Skeletal muscle tissue (tissue), 5 donors: ENCODE measurements at places on chromosomes 5 and 9. TPM values are rescaled to one million over a fixed set of nuclear protein-coding genes. Genes with fewer than 3 reads are reported as not detected.

FYB1 gene
- total RNA-seq: 4.2 TPM

GPX3 gene
- total RNA-seq: 33.4 TPM

SMIM3 gene
- total RNA-seq: 8.4 TPM

MEGF10 gene
- total RNA-seq: 77.8 TPM

RHOBTB3 gene
- 640 TPM for total RNA-seq

PHYHD1 gene
- total RNA-seq: 17.7 TPM

PHF24 gene
- total RNA-seq: under 0.01 TPM

MYMK gene
- total RNA-seq: 8.9 TPM

LCN1 gene
- not detected for total RNA-seq

FRMPD1 gene
- 6.3 TPM for total RNA-seq

CMBL gene
- total RNA-seq: 34.4 TPM

PIP5KL1 gene
- not detected for total RNA-seq

S100Z gene
- not detected for total RNA-seq

PPIC gene
- 13.6 TPM for total RNA-seq

ZFAND5 gene
- 104 TPM for total RNA-seq

IRX2 gene
- 0.52 TPM for total RNA-seq

GTF3C4 gene
- 12.5 TPM for total RNA-seq

BRINP1 gene
- total RNA-seq: under 0.01 TPM

FAM169A gene
- total RNA-seq: 0.52 TPM

GLRA1 gene
- not detected for total RNA-seq

RANBP3L gene
- 0.52 TPM for total RNA-seq

C9 gene
- total RNA-seq: 1.0 TPM

PCDHA1 gene
- not detected for total RNA-seq

TMEM174 gene
- not detected for total RNA-seq

PRR16 gene
- 4.7 TPM for total RNA-seq

CCL28 gene
- total RNA-seq: 0.52 TPM

TOR1A gene
- 11.0 TPM for total RNA-seq

FST gene
- 24.5 TPM for total RNA-seq

LCN12 gene
- total RNA-seq: not detected

PRRX2 gene
- total RNA-seq: 3.1 TPM

NIPAL4 gene
- under 0.01 TPM for total RNA-seq

TAF11L12 gene
- total RNA-seq: not detected

PTGS1 gene
- 2.6 TPM for total RNA-seq

SPATA31D4 gene
- not detected for total RNA-seq

CRB2 gene
- total RNA-seq: under 0.01 TPM

TMEM252 gene
- not detected for total RNA-seq

FOXD4 gene
- total RNA-seq: 0.52 TPM

P4HA2 gene
- 50.6 TPM for total RNA-seq

GFPT2 gene
- 9.9 TPM for total RNA-seq

MIGA2 gene
- 12.0 TPM for total RNA-seq

RAPGEF6 gene
- 29.7 TPM for total RNA-seq

IPPK gene
- 6.3 TPM for total RNA-seq

GFRA3 gene
- total RNA-seq: 1.0 TPM

SELENOP gene
- 179 TPM for total RNA-seq

ODF2 gene
- total RNA-seq: 15.7 TPM

INSL4 gene
- total RNA-seq: not detected

HSDL2 gene
- total RNA-seq: 40.7 TPM

STOML2 gene
- total RNA-seq: 93.9 TPM

LVRN gene
- 1.6 TPM for total RNA-seq

FOXB2 gene
- total RNA-seq: not detected

ADAMTS12 gene
- 19.3 TPM for total RNA-seq

MSX2 gene
- not detected for total RNA-seq

HMCN2 gene
- 12.5 TPM for total RNA-seq

PCDHA10 gene
- total RNA-seq: under 0.01 TPM

LEAP2 gene
- total RNA-seq: 2.1 TPM

ARSI gene
- 9.9 TPM for total RNA-seq

ELAVL2 gene
- total RNA-seq: 3.1 TPM

ZNF462 gene
- 28.7 TPM for total RNA-seq
